ENCODE measurements at places on chromosomes 12 and 14.

DNA sequence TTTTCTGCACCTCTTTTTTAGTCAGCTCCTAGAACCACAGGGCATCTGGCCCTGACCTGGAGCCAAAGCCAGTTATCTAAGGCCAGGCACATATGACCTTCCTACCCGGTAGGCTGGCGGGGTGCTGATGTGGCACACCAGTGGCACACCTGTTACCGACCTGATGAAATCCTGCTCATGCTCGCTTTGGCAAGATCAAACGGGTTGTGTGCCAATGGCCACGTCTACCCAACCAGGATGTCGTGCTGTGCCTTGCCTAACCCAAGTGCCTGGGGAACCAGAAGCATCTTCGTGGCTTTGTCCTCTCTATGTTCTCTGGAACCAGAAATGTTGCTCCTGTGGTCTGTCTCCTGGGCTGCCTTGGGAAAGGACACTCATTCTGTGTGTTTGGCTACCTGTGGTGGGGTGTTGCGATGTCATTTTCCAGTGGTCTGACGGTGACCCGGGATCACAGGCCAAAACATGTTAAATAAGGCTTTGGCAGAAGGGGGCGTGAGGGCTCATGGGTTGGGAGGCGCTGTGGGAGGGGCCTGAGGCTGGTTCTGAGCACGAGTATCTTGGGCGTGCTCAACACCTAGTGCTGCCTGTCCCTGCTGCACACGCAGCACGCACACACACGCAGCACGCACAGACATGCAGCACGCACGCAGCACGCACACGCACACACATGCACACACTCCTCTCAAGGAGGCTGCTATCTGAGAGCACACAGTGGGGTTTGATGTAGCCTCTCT, 27.9 kb downstream of the CCNK start:
- DNase-seq: no peak

GRCh38 chr12:51009056-51009440, 17.1 kb downstream of the SLC11A2 start:
- DNase-seq: no peak

DNA sequence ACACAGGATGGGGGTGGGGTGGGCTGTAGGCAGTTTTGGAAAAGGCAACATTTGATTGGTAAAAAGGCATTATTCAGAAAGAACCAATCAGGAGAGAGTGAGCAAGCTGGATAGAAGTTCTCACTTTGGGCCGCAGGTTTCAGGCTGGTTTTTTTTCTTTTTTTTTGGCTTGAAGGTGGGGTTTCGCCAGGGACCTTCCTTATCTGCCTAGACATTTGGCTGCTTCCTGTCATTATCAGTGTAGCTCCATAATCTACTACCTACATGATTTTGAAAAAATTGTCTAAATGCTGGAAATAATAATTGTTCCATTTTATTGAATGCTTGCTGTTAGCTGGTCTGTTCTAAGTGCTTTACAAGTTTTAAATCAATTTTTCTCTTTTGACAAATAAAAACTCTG, 649.0 kb downstream of the TMTC2 start:
- no peak for DNase-seq

DNA sequence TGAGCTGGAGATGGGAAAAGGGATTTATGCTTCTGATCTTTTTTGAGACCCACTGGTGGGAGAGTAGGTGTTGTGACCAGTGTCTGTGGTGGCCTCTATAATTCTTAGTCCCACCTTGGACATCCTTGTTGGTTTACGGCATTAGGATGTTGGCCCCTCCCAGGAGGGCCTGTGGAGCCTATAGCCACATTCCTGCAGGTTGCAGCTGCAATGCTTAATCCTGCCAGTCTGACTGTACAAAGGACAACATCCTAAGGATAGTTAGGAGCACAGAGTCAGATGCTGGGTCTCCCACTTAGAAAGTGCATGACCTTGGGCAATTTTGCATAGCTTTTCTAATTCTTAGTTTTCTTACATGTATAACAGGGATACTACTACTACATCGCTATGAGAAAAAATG, 150.9 kb upstream of the SLC38A2 start:
- no peak for DNase-seq

DNA sequence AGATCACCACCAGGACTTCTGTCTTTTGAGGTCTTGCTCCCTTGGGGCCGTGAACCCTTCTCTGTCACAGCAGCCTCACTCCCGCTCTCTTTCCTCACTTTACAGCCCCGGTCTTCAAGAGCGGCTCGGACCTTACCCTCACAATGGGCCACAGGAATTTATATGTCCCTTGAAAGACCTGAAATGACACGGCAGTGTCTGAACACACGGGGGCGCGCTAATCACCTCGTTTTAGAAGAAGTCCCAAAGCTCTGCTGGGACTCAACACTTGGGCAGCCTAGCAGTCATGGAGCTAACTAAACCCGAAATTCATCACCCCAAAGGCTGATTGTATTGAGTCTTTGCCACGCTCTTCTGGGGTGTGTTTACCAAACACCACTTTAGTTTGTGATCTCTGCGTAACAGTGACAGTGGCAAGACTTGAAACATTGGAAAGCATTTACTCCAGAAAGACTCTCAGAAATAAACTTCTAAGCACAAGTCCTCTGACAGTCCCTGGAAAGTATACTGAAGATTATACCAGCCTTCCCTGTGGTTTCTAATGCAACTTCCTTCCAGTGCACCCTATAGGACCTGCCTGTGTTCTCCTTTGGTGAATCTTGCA, 29.0 kb downstream of the SERPINA11 start:
- no peak for DNase-seq

DNA sequence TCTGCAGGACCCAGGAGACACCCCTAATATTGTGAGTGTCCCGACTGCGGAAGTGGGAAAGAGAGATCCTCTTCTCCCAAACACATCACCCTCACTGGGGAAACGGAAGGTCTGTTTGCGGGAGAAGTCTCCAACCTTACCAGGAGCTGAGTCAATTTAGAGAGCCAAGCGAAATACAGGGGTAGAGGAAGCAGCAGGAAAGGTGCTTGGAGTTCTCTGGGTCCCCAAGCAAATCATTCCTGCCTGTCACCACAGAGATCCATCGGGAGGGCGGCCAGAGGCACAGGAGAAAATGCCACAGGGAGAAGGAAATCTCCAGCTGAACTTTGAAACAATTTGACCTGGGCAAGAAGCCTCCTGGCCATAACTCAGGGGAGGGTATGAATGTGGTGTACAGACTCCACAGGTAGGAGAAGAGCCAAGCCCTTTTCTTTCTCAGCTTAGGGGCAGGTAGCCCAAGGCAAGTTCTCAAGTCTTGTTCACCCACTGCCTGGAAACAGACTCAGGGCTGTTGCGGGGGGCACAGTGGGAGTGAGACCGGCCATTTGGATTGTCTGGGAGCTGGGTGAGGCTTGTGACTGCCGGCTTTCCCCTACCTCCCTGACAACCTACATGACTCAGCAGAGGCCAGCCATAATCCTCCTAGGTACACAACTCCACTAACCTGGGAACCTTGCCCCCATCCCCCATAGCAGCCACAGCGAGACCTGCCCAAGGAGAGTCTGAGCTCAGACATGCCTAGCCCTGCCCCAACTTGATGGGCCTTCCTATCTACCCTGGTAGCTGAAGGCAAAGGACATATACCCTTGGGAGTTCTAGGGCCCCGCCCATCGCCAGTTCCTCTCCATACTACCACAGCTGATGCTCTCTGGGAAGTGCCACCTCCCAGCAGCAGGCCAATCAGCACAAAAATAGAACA, 211.9 kb upstream of the ARHGAP5 start:
- DNase-seq: no peak

DNA sequence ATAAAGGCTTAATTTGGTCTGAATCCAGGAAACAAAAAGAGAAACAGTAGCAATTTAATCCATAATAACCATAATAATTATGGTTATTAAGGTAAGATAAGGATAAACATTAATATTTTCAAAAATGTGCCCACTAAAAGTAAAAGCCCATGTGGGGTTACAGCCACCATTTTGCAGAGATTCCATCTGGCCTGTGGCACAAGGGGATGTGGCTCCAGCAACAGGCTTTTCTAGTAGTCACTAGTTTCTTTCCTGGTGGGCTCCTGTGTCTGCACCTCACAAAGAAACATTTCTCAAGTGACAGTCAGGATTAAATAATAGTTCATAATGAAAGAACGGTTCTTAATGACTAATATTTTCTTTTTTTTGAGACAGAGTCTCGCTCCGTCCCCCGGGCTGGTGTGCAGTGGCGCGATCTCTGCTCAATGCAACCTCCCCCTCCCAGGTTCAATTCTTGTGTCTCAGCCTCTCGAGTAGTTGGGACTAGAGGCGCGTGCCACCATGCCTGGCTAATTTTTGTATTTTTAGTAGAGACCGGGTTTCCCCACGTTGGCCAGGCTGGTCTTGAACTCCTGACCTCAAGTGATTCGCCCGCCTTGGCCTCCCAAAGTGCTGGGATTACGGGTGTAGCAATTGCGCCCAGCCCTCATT, 32.2 kb downstream of the GPR19 start:
- DNase-seq: no peak

Measured in activated naive CD8-positive, alpha-beta T cell treated with anti-CD3 and anti-CD28 coated beads, Interleukin-2, amount 50 U/mL, for 16 hours (primary cell).